ENCODE measurements at places on chromosomes 2 and 18.

DNA sequence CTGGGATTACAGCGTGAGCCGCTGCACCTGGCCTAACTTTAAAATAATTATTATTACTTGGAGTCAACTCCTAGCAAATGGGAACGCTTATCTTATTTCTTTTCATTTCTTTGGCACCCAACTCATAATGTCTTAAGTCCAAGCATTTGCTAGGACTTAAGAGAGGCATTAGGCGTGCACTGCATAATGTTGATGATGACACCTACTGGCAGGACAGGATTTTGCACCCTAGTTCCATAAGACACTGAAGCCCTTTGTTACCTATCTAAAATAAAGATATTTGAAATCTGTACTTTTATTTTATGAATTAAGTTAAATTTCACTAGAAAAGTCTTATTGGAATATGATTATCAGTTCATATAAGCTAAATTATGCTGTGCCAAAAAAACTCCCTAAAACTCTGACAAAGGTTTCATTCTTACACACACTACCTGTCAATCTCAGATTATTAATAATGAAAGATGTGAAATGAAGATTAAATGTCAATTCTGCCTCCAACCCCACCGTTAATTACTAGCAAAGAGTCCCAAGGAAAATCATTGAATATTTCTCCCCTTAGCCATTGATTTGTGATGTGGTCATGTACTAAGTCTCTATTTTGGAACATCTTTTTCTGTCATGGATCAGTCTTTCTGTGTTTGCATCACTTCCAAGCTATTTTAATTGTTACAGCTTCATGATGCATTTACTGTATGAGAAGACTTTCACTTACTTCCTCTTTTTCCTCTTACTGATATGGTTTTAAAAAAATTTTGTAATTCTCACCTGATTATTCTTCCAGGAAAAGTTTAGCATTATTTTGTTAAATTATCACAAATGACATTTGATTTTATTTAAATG is 12.7 kb upstream of the CDH2 start:
- DNase-seq = no peak

GRCh38 chr2:238906936-238907716 is 59.2 kb downstream of the TWIST2 start:
- DNase-seq = no peak

- DNase-seq = no peak
Observed at GRCh38 chr2:30631051-30631671, 176.1 kb downstream of the CAPN13 start.

DNA sequence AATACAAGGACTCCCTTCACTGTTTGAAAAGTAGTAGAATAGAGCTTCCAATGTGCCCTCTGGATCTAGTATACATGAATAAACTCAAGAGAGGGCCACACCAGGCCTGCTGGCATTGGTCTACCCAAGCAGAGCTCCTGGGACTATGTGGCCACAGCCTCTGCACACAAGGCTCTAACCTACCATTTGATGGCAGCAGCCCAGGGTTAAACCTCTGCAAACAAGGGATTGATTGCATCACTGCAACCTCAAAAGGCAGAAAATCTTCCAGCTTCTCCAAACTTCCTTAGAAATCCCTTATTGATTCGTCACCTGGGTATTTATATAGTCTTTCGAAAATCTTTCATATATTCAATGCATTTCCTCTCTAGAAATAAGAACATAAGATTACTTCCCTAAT is 147.6 kb upstream of the SETBP1 start:
- DNase-seq = no peak

DNA sequence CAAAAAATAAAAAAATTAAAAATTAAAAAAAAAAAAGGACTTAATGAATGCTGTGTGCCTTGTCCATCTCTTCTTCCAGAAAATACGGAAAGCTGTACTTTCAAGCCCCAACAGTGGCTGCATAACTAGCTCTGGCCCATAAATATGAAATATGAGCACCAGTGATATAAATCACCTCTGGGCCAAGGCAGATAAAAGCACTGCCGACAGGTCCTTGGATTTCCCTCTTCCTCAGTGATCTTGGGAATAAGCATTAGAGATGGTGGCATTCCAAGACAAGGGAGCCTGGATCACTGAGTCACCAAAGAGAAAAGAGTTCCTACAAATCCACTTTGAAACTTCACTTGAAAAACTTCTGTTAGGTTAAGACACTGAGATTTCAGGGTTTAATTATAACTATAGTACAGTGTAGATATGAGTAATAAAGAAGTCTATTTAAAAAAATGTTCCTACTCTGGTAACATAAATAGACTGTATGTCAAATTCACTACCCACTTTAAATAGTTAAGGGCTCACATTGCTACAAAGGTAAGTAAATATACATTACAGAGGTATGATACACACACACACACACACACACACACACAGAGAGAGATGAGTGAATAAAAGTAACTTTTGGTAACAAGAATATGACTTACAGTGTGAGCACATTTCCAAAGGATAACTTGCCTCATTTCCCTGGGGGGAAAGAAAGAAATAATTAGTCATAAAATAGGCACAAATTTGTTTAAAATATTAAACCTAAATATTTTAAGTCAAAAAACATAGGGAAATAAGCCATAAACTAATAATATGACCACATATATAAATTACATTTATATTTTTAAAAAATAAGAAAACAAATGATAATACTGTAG is 35.6 kb downstream of the PPP3R1 start:
- no peak for DNase-seq

DNA sequence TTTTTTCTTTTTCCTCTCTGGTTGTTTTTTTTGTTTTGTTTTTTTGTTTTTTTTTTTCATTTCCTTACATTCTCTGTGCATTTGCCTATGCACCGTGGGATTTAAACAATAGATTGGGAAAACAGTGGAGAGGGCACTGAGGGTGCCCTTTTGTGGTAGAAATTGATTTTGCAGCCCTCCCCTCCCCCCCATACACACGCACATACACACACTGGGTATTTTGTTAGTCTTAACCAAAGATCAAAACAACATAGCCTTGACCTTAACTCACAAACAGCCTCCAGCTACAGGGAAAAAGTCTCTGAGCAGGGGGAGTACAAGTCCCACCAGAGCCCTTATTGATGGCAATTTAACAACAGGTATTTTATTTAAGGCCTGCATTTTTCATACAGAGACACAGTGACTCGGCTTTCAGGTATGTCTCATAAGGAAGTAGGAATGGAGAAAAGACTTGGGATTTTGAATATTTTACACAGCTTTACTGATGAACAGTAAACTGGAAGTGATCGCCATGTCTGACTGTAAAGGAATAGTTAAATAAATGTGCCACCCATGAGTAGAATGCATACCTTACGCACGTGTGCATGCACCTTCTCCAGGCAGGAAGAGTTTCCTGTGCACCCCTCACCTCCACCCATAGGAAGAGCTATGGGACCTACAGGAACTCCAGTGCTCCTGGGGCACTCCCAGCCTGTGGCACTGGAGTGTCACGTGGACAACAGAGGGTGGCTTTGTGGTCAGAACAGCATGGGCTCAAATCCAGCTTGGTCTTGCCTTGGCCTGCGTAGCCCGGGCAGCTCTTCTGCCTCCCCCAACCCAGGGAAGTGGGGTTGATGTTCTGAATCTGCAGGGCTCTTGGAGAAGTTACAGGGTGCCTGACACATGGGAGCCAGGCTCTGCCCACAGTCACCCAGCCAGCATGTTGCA is 266.4 kb downstream of the ANAPC1 start:
- no peak for DNase-seq

DNA sequence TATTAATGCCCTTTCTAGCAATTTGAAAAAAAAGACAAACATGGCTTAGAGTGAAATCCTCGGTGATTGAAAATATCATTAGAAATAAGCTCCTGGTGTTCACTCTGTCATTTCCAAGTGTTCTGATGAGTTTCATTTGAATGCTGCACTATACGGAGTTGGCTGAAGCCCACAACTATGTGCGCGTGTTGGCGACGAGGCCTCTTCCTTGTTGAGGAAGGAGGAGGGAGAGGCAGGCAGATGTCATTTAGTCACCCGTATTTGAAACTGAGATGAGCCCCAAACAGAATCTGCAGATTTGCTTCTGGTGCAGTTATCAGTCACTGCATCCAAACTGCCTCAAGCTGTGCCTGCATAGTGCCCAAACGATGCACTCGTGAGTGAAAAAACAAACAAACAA is 23.5 kb upstream of the SKOR2 start:
- DNase-seq = no peak

GRCh38 chr18:11110509-11110908 is 38.9 kb downstream of the PIEZO2 start:
- DNase-seq = no peak

DNA sequence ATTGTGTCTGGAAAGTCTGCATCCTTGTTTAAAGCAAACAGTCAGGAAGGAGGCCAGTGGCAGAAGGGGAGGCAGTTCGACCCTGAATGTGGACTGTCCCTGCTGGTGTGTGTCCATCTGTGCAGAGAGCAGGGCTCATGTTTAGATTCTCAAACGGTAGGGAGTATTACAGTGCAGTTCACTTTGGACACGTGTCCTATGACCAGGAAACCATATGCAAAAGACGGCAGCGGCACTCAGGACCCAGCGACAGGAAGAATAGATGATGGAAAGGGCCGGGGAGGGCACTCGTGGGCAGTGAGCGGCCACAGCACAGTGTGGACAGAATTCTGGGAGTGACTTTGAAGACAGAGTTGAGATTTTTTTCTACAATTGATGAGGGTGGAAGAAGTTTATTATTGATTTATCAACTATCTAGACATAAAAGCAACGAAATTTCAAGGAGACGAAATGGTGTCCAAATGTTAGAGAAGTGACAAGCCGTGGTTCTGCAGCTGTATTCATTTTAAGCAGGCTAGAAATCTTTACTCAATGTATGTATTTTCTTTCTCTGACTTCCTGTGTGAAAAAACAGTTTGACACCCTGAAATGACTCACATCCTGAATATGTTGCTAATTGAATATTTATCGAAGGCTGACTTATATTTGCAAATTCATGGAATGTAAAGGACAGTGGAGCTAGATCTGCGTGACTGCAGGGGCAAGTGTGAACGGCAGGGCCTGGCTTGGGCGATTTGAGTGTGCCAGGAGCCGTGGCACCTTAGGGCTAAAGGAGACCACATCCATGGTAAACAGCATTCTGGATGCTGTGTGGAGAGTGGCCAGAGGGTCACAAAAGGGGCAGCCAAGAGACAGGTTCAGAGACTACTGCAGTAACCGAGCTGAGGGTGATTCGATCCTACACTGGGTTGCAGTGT is 214.2 kb downstream of the PTGR3 start:
- no peak for DNase-seq

DNA sequence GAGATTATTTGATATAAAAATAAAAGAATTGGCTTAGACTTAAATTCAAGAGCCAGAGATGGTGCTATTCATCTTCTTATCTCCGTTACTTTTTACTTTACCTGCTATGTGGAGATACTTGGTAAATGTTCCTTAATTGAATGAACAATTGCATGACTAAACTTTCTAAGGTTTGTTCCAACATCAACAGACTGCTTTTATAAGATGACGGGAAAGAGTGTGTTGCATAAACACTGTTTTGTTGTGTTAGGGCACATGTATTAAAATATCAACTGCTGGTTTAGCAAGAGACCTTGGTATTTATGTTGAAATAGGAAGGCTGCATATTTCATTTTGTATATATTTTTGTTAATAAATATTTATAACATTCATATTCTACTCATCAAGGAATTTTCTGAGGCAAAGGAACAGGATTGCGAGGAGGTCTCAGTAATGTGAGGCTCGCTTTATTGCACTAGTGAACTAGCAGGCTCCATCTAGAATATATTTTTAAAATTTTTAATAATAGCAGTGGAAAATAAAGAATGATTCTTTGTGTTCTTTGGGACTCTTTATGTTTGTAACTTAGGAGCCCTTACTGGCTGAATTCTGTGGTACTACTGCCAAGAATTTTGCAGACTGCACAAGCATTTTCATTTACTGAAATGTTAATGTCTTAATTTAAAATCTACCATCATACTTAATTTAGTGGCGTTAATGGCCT is 10.7 kb upstream of the NFE2L2 start:
- DNase-seq = no peak

Measured in ovary (tissue), 10 donors.